Suppressor macrophage (primary cell): ENCODE measurements at places on chromosomes 1 and 21.

DNA sequence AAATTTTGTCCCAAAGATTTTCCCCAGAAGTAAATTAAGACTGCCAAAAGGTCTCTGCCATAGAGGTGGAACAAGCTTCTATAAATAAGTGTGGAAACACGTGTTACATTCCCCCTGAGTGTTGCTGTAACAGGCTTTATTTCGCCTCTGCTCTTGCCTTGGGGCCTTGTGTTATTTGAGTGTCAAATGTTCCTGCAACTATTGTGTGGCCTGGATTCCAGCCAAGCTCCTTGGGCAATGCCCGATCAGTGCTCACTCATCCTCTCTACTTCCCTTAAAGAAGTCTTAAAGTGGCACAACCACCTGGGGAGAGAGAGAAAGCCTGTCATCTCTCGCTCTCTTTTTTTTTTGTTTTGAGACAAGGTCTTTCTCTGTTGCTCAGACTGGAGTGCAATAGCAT lies 156.7 kb downstream of the NR5A2 start:
- peak; percentile 98 for DNase-seq

DNA sequence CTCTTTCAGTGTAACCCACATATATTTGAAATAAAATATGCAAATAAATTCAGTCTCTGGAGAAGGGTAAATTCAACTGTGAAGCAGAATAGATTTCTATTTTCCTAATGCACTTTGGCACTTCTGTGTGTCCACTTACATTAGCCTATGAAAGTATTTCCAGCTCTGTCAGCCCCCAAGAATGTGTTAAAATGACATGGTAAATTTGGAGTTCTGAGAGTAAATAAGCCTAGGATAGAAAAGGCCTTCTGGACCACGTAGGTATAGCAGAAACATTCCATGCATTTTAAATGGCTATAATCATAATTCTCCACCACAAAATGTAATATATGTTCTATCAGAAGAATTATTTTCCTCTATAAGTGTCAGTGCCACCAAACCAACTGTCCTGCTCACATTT lies 276.2 kb downstream of the NEGR1 start:
- no peak for DNase-seq

DNA sequence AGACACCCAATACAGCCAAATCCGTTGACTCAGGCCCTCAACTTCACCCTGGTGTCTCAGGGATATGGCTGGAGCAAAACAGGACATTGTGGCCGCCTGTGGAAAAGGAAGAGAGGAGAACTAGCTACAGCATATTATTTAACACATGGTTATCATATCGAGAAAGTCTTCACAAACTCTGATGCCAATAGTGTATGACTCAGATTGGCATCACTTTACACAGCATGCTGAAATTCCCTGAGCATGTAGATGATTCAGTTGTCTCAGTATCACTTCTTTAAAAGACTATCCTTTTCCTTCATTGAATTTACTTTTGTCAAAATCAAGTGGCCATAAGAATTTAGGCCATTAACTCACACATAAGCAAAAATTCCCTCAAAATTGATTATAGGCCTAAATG lies 20.1 kb downstream of the HSD3B2 start:
- no peak for DNase-seq

DNA sequence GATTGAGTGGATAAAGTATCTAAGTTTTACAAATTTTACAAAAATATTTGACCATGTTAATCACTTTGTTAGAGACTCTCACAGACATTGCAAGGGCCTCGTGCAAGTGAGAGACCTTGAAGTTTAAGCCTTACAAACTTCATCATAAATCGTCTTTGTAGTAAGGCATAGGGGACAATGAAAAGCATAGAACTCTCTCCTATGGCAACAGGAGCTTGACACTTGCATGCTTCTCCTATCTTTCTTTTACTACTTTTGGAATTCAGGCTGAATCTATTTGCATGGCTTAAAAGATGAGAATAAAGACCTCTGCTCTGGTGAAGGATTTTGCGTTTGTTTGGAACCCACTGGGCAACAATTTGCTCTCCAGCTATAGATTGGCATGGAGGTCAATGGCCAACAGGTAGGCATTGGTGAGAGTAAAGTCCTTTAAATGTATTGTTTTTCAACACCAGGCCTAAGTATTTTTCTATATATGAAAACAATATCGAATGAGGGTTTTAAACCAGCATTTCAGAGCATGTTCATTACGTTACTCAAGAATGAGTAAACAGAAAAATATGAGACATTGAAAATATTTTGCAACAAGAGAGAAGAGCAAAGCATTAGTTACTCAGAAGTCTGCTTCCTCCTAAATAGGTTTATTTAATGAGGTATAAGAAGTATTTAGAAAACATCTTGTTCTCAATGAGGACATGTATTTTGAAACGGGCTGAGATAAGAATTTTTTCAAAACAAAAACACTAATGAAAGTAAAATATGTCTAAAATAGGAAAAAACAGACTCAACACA lies 192.2 kb downstream of the TGFB2 start:
- no peak for DNase-seq

DNA sequence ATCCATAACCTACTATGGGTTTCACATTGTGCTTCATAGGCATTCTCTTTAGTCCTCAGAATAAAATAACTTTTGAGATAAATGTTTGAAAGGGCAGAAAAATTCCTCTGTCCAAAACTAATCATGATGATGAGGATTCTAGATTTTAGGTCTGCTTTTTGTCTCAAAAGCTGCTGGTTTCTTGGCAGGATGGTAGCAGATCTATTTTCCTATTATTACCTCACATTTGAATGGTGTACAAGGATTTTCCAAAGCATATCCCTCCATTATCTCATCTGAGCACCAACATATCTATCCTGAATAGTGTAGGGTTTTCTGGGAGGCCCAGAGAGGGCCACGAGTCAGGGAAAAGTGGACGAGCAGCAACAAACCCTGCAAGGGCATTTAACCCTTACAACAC lies 201.9 kb downstream of the PLPP3 start:
- DNase-seq = no peak

DNA sequence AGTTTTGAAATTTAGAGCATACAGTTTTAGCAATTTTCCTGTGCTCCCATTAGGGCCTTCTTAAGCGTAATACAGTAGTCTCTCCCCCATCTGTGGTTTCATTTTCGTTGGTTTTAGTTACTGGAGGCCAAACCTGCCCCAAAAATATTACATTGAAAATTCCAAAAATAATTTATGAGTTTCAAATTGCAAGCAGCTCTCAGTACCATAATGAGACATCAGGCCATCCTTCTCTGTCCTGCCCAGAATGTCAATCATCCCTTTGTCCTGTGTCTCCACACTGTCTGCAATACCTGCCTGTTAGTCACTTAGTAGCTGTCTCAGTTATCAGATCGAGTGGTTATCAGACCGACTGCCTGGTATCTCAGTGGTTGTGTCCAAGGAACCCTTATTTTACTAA lies 45.4 kb downstream of the ADSS2 start:
- no peak for DNase-seq

DNA sequence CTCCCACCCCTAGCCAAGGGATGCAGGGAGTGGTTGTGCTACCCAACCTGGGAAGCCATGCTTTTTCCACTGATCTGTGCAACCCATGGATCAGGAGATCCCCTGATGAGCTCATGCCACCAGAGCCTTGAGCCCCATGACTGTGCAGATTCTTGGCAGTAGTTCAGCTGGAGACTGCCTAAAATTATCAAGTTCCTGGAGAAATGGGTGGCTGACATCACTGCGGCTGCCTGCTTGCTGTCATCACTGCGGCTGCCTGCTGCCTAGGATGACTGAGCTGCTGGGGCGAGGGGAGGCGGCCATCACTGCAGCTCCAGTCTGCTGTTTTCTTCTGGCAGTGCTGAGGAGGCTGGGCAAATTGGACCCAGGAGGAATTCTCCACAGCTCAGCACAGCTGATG lies 159.2 kb downstream of the AGBL4 start:
- DNase-seq = no peak

GRCh38 chr1:112699425-112700144 lies 7.3 kb downstream of the RHOC start:
- no peak for DNase-seq

DNA sequence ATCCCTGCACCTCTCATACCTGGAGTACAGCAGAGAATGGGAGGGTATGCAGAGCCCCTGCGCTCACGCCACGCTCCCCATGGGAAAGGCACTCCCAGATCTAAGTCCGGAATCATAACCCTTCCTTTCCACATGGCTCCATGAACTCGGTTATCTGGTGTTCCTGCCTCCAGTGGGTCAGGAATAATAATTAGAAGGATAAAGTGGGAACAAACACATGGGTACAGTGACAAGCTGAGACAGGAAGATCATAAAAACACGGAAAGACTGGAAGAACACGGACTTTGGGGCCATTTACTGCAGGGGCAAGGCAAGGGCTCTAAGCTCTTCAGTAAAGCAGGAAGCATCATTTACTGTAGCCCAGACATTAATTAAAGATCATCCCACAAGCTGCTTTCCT lies 48.6 kb downstream of the FOXO6 start:
- DNase-seq = no peak

GRCh38 chr1:44283524-44284173 lies 70.4 kb downstream of the DMAP1 start:
- DNase-seq = no peak

- no peak for DNase-seq
Measured at GRCh38 chr1:39082010-39082799, 56.1 kb downstream of the NDUFS5 start.

DNA sequence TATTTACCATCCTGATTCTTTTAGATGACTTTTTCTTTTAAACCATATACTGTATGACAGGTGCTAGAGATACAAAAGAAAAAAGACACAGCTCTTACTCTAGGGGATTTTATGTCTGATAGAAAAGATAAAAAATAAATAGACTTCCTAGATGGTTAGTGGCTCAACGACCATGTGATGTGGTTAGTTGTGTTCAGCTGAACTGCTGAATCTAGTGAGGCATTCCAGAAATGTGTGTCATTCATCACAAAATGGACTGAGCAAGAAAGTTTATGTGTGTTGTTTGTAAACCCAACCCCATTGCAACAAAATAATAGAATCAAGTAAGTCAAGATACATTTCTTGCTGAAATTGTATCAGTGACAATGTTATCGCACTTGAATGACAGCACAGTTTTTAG lies 205.8 kb upstream of the LYPLAL1 start:
- no peak for DNase-seq

DNA sequence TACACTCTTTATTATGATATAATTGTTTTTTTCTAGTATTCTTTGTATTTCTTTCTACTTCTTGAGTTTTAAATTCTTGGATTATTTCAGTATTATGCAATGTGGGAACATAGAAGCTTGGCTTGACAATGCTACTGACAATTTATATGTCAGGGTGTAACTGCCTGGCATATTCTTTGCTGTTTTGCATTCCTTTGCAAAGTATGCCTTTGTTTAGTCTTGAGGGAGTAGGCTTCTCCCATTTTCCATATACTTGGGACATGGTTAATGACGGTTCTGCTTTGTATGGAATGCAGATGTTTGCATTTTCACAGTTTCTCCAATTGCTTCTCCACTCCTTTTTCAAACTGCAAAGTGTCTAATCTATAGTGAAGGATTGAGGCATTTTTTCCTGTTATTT lies 109.8 kb downstream of the HMCN1 start:
- no peak for DNase-seq

GRCh38 chr21:37542512-37542911 lies 175.9 kb downstream of the DYRK1A start:
- no peak for DNase-seq

GRCh38 chr1:61253912-61254633 lies 171.7 kb downstream of the NFIA start:
- DNase-seq = peak; percentile 56

GRCh38 chr1:63690966-63691700 lies 82.7 kb upstream of the ROR1 start:
- DNase-seq = no peak

GRCh38 chr1:200365897-200366426 lies 43.9 kb downstream of the ZNF281 start:
- DNase-seq = no peak

DNA sequence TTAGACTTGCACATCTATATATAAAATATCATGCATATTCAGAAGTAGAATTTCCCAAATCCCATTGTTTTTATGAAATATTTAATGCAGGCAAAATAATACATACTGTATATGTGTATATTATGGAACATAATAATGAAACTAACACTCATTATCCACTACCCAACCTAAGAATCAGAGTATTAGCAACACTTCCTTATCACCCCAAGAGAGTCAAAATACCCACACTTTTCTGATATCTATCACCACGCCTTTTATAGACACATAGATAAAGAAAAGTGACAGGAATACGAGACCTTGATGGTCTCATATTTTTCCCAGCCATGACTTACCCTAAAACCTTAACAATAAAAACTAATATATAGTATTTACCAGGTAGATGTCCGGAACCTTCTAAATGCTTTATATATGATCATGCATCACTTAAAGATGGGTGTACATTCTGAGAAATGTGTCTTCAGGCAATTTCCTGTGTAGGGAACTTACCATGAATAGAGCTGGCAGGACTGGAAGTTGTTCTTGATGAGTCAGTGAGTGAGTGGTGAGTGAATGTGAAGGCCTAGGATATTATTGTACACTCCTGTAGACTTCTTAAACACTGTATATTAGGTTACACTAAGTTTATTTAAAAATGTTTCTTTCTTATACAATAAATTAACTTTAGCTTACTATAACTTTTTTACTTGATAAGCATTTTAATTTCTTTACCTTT lies 45.5 kb downstream of the TNFSF4 start:
- no peak for DNase-seq

GRCh38 chr1:207848234-207848633 lies 62.7 kb downstream of the CD34 start:
- peak; percentile 98 for DNase-seq

DNA sequence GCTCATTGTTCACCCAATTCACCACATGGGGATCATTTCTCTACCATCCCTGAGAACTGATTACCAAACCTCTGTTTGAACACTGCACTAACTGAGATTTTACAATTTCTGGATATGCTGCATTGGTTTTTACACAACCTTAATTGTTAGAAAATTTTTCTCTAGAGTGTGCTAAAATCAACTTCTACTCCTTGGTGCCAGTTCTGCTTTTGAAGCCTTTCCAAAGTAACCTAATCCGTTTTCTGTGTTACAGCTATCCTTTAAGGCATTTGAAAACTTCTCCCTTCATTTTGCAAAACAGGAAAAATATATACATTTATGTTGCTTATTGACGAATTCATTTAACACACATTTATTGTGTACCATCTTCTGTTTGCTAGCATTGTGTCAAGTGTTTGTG lies 23.7 kb downstream of the SMAP2 start:
- DNase-seq = no peak

DNA sequence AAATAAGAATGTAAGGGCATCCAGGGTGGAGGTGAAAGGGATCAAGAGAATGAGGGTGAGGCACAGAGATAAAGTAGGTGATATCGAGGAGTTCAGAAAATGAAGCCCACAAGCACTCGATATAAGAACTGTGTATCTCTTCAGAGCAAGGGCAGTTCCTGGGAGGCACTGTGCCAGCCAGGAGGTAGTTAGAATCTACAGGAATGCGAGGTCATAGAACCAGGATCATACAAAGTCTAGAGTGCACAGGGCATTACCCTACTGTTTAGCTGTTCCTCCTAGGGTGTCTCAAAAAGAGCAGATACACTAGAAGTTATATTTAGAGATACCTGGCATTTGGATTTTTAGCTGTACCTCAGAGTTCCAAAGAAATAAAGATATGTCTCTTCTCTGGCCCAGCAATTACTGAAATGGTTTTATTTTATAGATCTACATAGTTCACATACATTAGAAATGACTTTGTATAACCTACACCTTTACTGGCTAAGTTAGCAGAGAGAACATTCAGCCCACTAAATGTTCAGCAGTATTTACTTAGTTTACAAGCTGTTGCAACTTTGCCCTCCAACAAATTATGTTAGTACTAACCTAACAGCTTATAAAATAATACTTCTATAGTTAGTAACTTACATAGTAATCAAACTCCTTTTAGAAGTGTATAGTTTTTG lies 1.6 kb downstream of the OVAAL start:
- no peak for DNase-seq
